ENCODE measurements at places on chromosomes 7 and 10. TPM values are rescaled to one million over a fixed set of nuclear protein-coding genes. Genes with fewer than 3 reads are reported as not detected.

WNT2 gene
- total RNA-seq, result not detected

AOAH gene
- total RNA-seq, result 0.99 TPM

SPDYE6 gene
- total RNA-seq, result not detected

SPDYE2B gene
- total RNA-seq, result not detected

HMX2 gene
- total RNA-seq, result not detected

TMEM176A gene
- total RNA-seq, result 3.6 TPM

DPP6 gene
- 0.90 TPM for total RNA-seq

POR gene
- 55.8 TPM for total RNA-seq

ERVW-1 gene
- not detected for total RNA-seq

- H3K27me3 ChIP-seq, result no peaks in the 10 kb centered on the region
- no peak for DNase-seq
- no peak overlapping the region for H3K27ac ChIP-seq
- no peaks in the 10 kb centered on the region for H3K36me3 ChIP-seq
Observed at GRCh38 chr7:70622936-70623335, 509.0 kb upstream of the GALNT17 start.

DNA sequence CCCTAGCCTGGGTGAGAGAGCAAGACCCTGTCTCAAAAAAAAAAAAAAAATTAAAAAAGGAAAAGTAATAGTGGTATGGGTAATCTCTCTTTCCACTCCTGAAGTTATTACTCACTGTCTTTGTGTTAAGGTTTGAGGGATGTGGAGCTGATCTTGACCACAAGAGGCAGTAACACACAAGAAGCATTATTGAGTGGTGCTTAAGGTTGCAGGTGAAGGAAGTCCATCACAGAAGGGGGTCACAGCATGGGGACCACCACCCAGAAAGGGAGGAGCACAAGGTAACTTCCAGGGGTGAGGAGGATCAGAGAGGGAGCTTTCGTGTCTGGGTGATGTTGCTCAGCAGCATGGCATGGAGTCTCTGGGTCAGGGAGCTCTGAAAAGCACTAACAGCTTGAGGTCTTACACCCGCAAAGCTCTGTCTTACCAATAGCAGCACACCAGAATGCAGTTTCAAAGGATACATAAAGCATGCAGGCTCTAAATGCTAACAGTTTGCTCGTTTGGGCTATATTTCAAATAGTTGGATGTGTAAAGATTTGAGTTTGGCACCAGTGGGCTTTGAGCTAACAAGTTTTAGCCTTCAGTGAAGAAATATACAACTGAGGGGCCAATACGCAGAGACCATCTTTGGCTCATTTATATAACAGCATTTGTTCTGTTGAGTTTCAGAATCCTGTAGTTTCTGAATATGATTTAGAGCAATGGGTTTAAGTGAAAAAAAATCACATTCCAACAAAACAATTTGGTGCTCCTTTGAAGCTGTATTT lies 100.4 kb upstream of the DNAJC1 start:
- no peak overlapping the region for H3K4me3 ChIP-seq
- H3K36me3 ChIP-seq, result no peaks in the 10 kb centered on the region
- H3K27me3 ChIP-seq, result no peaks in the 10 kb centered on the region
- no peak for DNase-seq
- H3K27ac ChIP-seq, result no peak overlapping the region

GRCh38 chr10:33382921-33383713 lies 48.6 kb upstream of the NRP1 start:
- peaks cover 3% of the 10 kb centered on the region for H3K4me1 ChIP-seq
- H3K27ac ChIP-seq, result no peak overlapping the region
- H3K36me3 ChIP-seq, result no peaks in the 10 kb centered on the region
- no peak overlapping the region for H3K4me3 ChIP-seq

- H3K4me3 ChIP-seq, result no peak overlapping the region
- no peaks in the 10 kb centered on the region for H3K4me1 ChIP-seq
- DNase-seq, result no peak
- peaks cover 11% of the 10 kb centered on the region for H3K27me3 ChIP-seq
- H3K36me3 ChIP-seq, result no peaks in the 10 kb centered on the region
Observed at GRCh38 chr7:101378751-101379174, 16.1 kb downstream of the COL26A1 start.

DNA sequence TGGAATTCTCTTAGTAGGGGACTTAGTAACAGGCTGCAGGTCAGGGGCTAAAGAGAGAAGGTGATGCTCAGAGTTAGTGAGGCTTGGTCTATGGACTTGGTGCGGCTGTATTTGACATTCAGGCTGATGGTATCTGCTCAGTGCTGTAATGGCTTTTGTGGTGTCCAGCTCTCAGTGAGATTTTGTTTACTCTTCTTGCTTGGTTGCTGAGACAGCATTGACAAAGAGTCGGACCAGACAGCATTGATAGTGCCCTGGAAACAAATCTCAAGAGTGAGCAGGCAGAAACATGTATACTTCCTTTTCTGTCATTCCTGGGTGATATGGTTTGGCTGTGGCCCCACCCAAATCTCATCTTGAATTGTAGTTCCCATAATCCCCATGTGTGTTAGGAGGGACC lies 202.0 kb downstream of the STK31 start:
- no peak overlapping the region for H3K4me3 ChIP-seq
- no peaks in the 10 kb centered on the region for H3K27me3 ChIP-seq
- H3K4me1 ChIP-seq, result no peaks in the 10 kb centered on the region
- no peak for DNase-seq

- no peaks in the 10 kb centered on the region for H3K36me3 ChIP-seq
- H3K27ac ChIP-seq, result no peak overlapping the region
Observed at GRCh38 chr7:20326342-20326741, 4.4 kb upstream of the ITGB8 start.

DNA sequence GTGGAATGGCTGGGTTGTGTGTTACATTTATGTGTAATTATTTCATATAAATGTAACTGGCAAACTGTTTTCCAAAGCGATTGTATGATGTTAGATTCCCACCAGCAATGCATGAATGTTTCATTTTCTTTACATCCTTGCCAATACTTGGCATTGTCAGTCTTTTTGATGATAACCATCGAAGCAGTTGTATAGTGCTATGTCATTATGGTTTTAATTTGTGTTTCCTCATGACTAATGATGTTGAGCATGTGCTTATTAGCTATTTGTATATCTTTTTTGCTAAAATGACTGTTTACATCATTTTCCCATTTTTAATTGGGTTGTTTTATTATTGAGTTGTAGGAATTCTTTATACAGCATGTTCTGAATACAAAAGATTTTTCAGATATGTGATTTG lies 22.3 kb downstream of the AHCYL2 start:
- no peaks in the 10 kb centered on the region for H3K27me3 ChIP-seq
- H3K4me3 ChIP-seq, result no peak overlapping the region
- no peaks in the 10 kb centered on the region for H3K36me3 ChIP-seq
- no peaks in the 10 kb centered on the region for H3K4me1 ChIP-seq
- DNase-seq, result no peak
- H3K27ac ChIP-seq, result no peak overlapping the region

DNA sequence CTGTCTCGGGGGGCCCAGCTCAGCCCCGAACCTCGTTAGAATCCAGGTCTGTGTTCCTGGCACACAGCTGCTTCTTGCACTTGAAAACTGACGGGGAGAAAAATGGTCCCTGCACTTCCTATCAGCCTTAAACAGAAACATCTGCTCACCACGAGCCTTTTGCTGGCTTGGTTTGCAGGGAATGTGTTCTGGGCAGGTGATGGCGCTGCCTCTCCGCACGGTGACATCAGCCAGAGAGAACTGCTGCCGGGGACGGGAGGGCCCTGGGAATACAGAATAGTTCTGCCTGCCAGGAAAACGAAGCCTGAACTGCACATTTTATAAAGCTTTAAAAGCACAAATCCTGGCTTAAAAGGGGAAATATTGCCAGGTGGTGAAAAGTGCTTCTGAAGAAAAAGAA lies 622.5 kb downstream of the TYW1 start:
- no peaks in the 10 kb centered on the region for H3K4me1 ChIP-seq
- H3K27ac ChIP-seq, result no peak overlapping the region
- H3K27me3 ChIP-seq, result no peaks in the 10 kb centered on the region
- no peak for DNase-seq
- no peak overlapping the region for H3K4me3 ChIP-seq

- H3K4me3 ChIP-seq, result no peak overlapping the region
- no peak for DNase-seq
- H3K27ac ChIP-seq, result no peak overlapping the region
- H3K27me3 ChIP-seq, result no peaks in the 10 kb centered on the region
Observed at GRCh38 chr10:111993321-111993720, 190.2 kb downstream of the GPAM start.

GRCh38 chr10:25555865-25556264 lies 378.2 kb upstream of the MYO3A start:
- no peak overlapping the region for H3K4me3 ChIP-seq
- H3K36me3 ChIP-seq, result no peaks in the 10 kb centered on the region
- H3K27ac ChIP-seq, result no peak overlapping the region
- no peaks in the 10 kb centered on the region for H3K27me3 ChIP-seq
- no peaks in the 10 kb centered on the region for H3K4me1 ChIP-seq

DNA sequence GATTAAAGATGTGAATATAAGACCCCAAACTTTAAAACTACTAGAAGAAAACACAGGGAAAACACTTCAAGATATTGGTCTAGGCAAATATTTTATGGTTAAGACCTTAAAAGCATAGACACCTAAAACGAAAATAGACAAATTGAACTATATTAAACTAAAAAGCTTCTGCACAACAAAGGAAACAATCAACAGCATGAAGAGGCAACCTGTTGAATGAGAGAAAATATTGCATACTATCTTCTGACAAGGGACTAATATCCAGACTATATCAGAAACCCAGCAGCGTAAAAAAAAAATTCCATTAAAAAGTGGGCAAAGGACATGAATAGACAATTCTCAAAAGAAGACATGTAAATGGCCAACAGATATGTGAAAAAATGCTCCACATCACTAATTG lies 18.6 kb downstream of the PAPSS2 start:
- no peaks in the 10 kb centered on the region for H3K4me1 ChIP-seq
- no peak overlapping the region for H3K27ac ChIP-seq
- no peaks in the 10 kb centered on the region for H3K27me3 ChIP-seq
- H3K4me3 ChIP-seq, result no peak overlapping the region
